ENCODE measurements at places on chromosomes 3 and 15. TPM values are rescaled to one million over a fixed set of nuclear protein-coding genes. Genes with fewer than 3 reads are reported as not detected.

The PRSS50 gene
- not detected for total RNA-seq

The EFL1 gene
- 17.1 TPM for total RNA-seq

The LRRC34 gene
- total RNA-seq, result 0.45 TPM

The GOLGA8K gene
- total RNA-seq, result 6.2 TPM

The ZNF501 gene
- 0.40 TPM for total RNA-seq

The ITGB5 gene
- 8.4 TPM for total RNA-seq

The MCTP2 gene
- 261 TPM for total RNA-seq

The SPSB4 gene
- total RNA-seq, result not detected

The SPPL2A gene
- total RNA-seq, result 104 TPM
